ENCODE measurements at places on chromosomes 7 and 10.
A peak's percentile ranks its signal among the peaks of the same experiment; 100 is the strongest.

GRCh38 chr10:115898242-115898641 is 374.8 kb downstream of the GFRA1 start:
- no peak for DNase-seq

- DNase-seq, result peak; percentile 75
Measured at GRCh38 chr10:124106241-124106879, 13.0 kb upstream of the CHST15 start.

DNA sequence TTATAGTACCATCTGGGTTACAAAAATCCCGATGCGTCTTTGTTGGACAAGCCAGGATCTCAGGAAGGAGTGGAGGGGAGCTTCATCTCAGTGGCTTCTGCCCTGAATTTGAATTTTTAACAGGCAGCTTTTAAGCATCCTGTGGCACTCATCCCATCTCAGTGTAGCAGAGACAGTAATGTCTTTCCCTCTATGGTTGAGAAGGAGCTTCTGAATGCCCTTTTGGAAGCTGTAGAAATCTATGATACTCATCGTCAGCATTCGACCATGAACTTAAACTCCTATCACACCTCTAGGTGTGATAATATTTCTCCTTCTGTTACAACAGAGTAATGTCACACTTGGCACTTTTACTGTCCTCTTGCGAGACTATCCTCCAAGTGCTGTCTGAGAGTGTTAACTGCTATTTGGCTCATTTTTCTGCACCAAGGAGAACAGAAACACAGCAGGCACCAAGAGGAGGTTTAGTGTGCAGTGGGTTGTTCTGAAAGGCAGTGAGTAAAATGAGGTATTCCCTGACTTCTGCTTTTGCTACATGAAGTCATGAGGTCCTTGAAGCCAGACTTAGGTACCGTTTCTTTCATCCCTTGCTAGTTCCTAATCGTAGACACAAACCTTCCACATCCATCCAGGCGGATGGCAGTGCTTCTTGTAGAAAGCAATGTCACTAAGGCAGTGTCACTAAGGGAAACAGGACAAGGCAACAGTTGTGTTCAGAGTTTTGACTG is 177.4 kb downstream of the CELF2 start:
- no peak for DNase-seq

GRCh38 chr7:134396031-134396430 is 62.9 kb downstream of the AKR1B1 start:
- no peak for DNase-seq

DNA sequence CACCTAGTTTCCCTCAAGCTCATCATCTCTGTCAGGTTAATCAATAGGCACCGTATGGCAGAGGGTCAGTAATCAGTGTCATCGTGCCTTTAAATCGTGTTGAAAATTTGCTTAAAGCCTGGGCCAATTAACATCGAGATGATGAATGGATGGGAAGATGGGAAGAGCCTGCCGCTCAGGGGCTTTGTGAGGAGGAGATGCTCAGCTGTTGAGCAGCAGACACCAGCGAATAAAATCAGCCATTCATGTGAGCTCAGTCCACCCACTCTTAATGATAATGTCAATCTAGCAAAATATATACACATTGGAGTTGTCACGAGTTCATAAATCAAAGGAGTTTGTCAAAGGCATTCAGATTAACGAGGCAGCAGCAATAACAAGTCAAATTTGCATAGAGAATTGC is 97.7 kb downstream of the BTRC start:
- DNase-seq, result no peak

- DNase-seq, result no peak
Measured at GRCh38 chr7:12706900-12707536, 19.6 kb downstream of the ARL4A start.

- no peak for DNase-seq
Measured at GRCh38 chr10:60335708-60336107, 54.0 kb downstream of the ANK3 start.

- peak; percentile 41 for DNase-seq
Measured at GRCh38 chr7:31122649-31123058, 70.5 kb downstream of the ADCYAP1R1 start.

GRCh38 chr10:15571575-15571974 is 148.1 kb downstream of the ITGA8 start:
- DNase-seq, result peak; percentile 28

- DNase-seq, result no peak
Measured at GRCh38 chr10:29295813-29296212, 6.9 kb downstream of the LYZL1 start.

DNA sequence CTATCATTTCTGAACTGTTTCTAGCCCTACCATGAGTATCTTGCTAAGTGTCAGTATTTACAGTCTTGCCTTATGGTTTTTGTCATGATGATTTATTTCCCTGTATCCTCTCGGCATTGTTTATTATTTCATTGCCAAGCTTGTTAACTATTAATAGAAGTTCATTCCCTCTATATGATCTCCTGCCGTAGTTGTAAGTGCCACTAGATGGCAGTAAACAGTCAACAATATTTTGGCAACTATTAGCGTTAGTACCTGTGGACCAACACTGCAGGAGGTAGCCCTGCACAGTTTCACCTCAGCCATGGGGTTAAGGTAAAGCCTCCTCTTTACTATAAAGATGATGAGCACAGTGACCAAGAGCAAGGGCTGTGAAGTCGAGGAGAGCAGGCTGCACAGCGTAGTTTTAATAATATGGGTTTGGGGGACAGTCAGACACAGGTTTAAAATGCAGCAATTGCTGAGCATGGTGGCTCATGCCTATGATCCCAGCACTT is 26.1 kb upstream of the CCNJ start:
- no peak for DNase-seq

DNA sequence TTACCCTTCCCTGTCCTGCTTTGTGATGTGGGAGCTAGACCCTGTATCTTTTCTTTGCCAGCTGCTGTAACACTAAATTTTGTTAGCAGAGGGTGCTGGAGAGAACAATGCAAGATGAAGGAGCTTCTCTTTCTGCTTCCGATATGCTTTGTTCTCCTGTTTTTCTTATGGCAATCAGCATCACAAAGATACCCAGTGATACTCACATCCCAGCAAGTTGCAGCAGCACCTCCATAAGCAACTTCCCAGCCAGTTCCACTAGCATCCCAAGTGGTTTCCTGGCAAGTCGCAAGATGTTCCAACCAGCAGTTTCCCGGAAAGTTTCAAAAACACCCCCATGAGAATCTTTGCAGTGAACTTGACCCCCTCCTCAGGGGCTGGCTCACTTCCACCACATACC is 148.6 kb downstream of the IMMP2L start:
- DNase-seq, result no peak

DNA sequence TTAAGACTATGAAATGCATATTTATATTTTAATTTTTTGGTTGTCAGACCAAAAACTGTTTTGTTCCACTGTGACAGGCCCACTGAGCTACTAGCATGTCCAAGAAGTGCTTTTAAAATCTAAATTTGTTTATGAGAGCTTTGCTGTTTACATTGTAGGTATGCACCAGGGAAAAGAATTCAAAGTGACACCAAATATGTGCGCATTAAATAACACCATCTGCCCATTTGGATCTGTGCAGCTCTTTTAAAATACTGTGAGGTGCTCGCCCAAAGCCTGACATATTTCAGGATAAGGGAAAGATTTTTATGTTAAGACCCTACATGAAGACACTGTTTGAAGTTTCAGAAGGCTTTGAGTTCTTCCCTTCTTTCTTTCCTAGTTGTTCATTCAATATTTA is 162.9 kb downstream of the ST7 start:
- DNase-seq, result no peak

GRCh38 chr10:91689731-91690168 is 56.9 kb upstream of the PPP1R3C start:
- peak; percentile 21 for DNase-seq

GRCh38 chr7:39749177-39749576 is 125.8 kb downstream of the RALA start:
- no peak for DNase-seq

DNA sequence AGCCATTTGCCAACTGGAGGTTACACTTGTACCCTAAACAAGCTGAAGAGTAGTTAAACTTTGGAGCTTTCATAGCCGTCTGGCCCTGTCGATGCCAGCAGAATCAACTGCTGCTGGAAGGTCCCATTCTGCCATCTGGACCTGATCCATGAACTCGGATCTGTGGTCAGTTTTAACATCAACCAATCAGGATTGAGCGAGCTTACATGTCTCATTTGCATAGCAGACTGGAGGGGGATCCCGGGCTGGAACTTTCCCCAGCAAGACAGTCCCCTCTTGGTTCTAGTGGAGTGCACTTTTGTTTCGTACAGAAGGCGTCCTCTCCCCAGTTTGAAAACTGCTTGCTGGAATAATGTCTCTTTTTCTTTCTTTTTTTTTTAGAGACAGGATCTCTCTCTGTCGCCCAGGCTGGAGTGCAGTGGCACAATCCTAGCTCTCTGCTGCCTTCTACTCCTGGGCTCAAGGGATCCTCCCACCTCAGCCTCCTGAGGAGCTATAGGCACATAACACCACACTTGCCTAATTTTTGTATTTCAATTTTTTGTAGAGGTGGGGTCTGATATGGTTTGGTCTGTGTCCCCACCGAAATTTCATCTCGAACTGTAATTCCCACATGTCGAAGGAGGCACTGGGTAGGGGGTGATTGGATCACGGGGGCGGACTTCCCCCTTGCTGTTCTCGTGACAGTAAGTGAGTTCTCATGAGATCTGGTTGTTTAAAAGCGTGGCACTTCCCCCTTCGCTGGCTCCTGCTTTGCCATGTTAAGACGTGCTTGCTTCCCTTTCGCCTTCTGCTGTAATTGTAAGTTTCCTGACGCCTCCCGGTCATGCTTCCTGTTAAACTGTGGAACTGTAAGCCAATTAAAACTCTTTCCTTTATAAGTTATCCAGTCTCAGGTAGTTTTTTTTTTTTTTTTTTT is 42.8 kb upstream of the SEPHS1 start:
- DNase-seq, result peak; percentile 5

GRCh38 chr7:155507576-155507975 is 38.8 kb downstream of the CNPY1 start:
- no peak for DNase-seq

DNA sequence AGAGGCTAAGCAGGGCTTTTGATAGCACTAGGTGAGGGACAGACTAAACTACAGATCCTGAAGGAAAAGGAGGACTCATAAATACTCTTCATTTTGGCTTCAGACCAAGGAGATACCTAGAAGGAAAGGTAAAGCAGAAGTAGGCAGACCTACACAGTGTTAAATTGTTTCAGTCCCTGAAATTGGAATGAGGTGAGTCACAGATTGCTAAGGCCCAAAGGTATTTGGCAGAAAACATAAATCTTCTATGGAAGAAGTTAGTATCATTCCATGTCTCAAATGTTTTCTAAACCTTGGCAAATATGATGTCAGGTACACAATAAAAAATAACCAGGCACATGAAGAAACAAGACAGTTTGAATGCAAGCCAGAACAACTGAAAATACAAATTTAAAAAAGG is 30.0 kb downstream of the MTERF1 start:
- DNase-seq, result no peak

GRCh38 chr10:122096705-122097104 is 107.7 kb downstream of the TACC2 start:
- DNase-seq, result no peak

- no peak for DNase-seq
Measured at GRCh38 chr10:77281719-77282118, 355.9 kb downstream of the KCNMA1 start.

GRCh38 chr10:4051011-4051640 is 266.1 kb upstream of the KLF6 start:
- DNase-seq, result peak; percentile 35

- no peak for DNase-seq
Measured at GRCh38 chr7:101300465-101301376, 20.9 kb downstream of the IFT22 start.

DNA sequence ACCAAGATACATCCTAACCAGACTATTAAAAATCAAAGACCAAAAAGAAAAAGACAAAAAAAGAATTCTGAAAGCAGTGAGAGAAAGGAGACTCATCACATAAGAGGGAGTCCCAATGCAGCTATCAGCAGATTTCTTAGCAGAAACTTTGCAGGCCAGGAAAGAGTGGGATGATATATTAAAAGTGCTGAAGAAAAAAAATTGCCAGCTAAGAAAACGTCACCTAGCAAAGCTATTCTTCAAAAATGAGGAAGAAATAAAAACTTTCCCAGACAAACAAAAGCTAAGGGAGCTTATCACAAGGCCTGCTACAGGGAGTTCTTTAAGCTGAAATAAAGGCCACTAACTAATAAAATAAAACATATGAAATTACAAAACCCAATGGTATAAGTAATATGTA is 40.5 kb upstream of the CDK6 start:
- no peak for DNase-seq

- DNase-seq, result no peak
Measured at GRCh38 chr10:64468219-64468618, 947.0 kb downstream of the REEP3 start.

GRCh38 chr10:86229376-86229775 is 137.2 kb downstream of the GRID1 start:
- DNase-seq, result no peak

- no peak for DNase-seq
Measured at GRCh38 chr10:85012305-85012704, 683.9 kb downstream of the CCSER2 start.

Data from tibial nerve (tissue), 4 donors.